ENCODE measurements at places on chromosomes 1 and 21.

GRCh38 chr1:83882906-83883305, 116.0 kb downstream of the TTLL7 start:
- H3K4me3 ChIP-seq = no peak overlapping the region
- H3K27ac ChIP-seq = no peak overlapping the region
- no peak for DNase-seq
- H3K27me3 ChIP-seq = no peaks in the 10 kb centered on the region
- no peaks in the 10 kb centered on the region for H3K4me1 ChIP-seq

DNA sequence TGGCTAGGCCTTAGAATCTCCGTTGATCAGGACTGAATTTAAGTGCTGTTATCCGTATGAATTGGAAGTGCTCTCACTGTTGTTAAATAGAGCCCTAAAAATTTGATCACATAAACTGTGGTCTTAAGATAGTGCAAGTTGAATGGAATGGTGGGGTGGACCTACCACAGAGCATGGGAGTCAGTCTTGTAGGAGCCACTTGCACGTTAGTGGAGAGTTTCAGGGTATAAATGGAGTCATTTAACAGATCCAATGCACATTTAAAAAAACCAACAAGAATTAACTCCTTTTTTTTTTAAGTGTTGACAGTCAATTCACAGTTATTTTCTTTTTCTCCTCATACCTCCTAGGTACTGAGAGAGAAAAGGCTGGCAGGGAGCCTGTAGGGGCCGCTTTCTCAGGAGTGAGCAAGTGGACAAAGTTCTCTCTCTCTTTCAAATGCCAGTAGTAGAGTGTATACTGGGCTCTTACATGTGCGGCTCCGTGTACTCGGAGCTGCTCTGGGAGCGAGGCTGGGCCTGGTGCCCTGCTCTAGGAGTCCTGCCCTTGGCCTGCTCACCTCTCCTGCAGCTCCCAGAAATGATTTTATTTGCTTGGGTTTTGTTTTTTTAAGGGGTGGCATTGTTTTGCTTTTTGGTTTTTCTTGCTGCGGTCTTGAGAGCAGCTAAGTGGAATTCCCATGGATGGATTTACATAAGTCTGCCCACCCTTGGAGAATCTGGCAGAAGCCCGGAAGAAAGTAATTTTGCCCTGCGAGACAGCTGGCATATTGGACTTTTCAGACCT, 91.3 kb downstream of the ATP5PO start:
- no peak for DNase-seq
- no peaks in the 10 kb centered on the region for H3K4me1 ChIP-seq
- peaks cover 4% of the 10 kb centered on the region for H3K36me3 ChIP-seq
- H3K27me3 ChIP-seq = no peaks in the 10 kb centered on the region

- H3K4me1 ChIP-seq = peaks cover 12% of the 10 kb centered on the region
- no peak overlapping the region for H3K4me3 ChIP-seq
- no peaks in the 10 kb centered on the region for H3K27me3 ChIP-seq
- no peaks in the 10 kb centered on the region for H3K36me3 ChIP-seq
These were observed 1.2 kb upstream of the S100A5 start for GRCh38 chr1:153541641-153542590.

- no peak for DNase-seq
- H3K27ac ChIP-seq = no peak overlapping the region
These were observed 23.7 kb upstream of the CSF3R start for GRCh38 chr1:36506276-36506920.
